SHP77 (cell line): ENCODE measurements at places on chromosomes 13 and 19.

GRCh38 chr19:12092065-12092867, 27.7 kb downstream of the ZNF844 start:
- DNase-seq: no peak

GRCh38 chr13:86986448-86986847, 684.7 kb upstream of the SLITRK5 start:
- peak; percentile 82 for DNase-seq

- DNase-seq: no peak
Observed at GRCh38 chr13:60590800-60591747, 194.1 kb downstream of the TDRD3 start.

- DNase-seq: no peak
Observed at GRCh38 chr19:45103156-45103507, 10.2 kb downstream of the PPP1R37 start.

GRCh38 chr19:9671655-9672054, 3.2 kb downstream of the ZNF562 start:
- DNase-seq: no peak

DNA sequence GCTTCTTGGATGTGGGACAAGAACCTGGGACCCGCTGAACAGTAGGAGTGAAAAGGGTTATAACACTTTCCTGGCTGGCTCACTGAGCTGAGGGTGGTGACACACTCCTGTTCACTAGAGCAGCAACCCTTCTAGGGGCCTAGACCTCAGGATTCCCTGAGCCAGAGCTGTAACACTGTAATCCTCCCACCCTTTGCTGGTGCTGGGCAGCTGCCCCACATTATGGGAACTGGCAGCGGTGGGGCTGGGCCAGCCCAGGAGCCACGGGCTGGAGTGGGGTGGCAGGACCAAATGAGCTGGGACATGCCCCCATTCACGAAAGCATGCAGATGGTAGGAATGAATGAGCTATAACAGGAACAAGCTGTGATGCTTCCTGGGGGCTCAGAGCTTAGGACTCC, 110.6 kb downstream of the B3GLCT start:
- DNase-seq: peak; percentile 34

GRCh38 chr13:98487016-98487415, 89.9 kb downstream of the STK24 start:
- DNase-seq: no peak

- no peak for DNase-seq
Observed at GRCh38 chr13:48586591-48587103, 53.8 kb upstream of the RCBTB2 start.

GRCh38 chr13:107548338-107548737, 667.0 kb downstream of the LIG4 start:
- DNase-seq: no peak

DNA sequence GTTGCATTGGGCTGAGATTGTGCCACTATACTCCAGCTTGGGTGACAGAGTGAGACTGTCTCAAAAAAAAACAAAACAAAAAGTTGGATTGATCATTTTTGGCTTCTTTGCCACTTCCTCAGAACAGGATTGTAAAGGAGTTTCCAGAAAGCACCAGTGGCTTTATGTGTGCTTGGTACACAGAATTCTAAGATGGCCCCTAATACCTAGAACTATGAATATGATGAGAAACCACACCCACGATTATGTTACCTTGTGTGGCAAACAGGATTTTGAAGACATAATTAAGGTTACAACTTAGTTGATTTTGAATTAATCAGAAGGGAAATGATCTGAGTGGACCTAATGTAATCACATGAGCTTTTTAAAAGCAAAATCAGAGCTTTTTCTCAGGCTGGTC, 26.5 kb downstream of the CEACAM1 start:
- DNase-seq: no peak

- DNase-seq: no peak
Observed at GRCh38 chr13:20209948-20210347, 17.2 kb upstream of the GJB2 start.
